Fibroblast of skin of right biceps (primary cell): ENCODE measurements at places on chromosomes 7 and 10.

DNA sequence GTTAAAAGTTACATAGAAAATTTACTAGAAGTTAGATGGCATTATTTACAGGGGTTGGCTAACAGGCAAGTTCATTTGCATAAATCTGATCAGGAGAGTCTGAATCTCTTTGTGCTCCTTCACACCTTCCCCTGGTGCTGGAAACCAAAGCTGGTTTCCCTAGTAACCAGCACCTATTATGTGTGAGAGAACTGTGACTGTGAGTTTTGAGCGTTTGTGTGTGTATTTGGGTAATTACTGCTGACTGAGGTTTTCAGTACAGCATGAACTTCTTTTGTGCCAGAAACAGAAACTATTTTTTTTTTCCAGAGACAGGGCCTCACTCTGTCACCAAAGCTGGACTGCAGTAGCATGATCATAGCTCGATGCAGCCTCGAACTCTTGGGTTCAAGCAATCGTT lies 10.3 kb upstream of the IFIT1B start:
- DNase-seq: no peak

DNA sequence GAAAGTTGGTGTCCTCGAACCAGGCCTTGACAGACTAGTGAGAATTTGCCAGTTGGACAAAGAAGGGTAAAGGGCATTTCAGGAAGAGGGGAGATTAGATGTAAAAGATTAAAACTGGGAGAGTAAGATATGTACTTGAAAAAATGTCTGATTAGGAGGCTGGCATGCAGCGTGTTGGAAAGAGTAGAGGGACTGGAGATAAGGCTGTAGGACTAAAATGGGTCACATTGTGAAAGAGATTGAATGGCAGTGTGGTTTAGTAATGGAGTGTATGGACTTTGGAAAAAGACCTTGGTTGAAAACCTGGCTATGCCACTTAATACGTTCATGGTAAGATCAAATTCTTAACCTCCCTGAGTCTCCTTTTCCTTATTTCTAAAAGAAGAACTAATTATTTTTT lies 14.1 kb downstream of the CREM start:
- no peak for DNase-seq

DNA sequence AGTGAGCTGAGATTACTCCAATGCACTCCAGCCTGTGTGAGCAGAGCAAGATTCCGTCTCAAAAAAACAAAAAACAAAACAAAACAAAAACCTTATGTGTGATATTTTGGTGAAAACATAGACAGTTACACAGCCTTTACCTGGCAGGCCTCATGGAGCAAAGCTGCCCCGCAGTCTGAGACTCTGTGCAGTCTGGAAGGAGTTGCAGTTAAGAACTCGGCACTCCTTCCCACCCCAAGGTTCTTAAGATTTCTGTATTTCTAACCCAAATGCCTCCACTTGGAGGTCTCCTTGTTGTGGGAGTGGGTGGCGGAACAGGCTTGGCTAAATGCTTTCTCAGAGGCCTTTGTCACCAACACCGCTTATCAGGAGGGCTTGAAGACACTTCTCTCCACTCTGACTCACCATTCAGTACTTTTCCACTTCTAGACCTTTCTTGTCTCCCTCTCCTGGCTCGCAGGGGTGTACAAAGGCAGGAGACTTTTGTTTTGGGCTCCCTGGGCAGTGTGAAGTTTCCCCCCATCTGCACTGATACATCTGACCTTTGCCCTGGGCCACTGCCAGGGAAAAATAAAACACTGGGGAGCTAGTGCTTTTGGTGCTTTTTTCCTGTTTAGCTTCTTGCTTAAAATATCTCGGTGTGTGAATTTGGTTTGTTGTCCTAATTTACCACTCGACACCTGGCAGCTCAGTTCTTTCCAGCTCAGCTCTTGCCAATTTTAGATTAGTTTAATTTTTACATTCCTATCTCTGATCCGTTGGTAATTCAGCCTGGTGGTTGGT lies 51.3 kb upstream of the MAGI2 start:
- DNase-seq: peak; percentile 40

DNA sequence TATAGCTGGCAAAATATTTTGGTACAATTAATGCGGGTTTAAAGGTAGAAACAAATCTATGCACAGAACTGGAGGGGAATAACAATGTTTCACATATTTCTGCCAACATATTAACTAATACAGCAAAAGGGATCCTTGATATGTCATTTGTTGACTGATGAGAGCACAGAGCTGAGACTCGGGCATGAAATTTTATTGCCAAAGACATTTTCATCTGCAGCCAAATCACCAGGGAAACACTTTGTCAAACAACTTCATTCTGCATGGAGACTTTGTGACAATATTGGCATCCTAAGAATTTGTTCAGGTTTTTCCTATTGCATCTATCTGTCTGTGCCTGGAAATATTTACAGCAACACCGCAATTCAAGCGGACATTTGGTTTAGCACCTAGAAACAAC lies 117.8 kb upstream of the C1QL3 start:
- DNase-seq: no peak

DNA sequence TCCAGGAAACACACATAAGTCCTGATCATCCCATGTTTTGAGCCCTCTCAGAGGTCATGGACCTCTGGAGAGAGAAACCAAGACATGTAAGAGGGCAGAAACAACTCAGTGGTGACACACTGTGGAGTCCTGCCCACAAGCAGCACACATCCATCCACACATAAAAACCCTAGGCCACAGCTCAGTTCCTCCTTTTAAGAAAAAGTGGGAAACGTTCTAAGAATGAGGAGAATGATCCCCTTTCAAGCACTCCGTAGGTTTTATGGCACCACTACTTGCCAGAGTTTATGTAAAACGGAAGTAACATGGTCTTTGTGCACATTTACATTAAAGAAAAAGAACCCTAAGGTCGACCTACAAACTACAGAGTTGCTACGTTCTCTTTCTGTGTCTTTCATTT lies 19.9 kb downstream of the ATAD1 start:
- DNase-seq: no peak

DNA sequence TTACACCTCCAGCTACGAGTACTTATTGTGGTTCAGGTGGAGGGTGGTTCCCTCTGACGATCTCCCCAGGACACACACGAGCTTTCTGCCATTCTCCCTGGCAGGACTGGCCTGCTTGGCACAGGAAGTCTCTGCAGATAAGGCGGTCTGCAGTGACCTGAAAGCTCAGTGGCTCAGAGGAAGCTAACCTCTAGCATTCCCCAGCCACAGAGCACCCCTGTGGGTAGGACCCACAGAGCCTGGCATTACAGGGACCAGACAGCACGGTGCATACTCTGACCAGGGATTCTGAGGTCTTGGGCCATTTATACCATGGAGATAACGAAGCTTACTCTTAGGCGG lies 1.9 kb upstream of the GPR146 start:
- no peak for DNase-seq

- no peak for DNase-seq
These were observed 912 bp upstream of the DUSP5 start for GRCh38 chr10:110496553-110497437.

DNA sequence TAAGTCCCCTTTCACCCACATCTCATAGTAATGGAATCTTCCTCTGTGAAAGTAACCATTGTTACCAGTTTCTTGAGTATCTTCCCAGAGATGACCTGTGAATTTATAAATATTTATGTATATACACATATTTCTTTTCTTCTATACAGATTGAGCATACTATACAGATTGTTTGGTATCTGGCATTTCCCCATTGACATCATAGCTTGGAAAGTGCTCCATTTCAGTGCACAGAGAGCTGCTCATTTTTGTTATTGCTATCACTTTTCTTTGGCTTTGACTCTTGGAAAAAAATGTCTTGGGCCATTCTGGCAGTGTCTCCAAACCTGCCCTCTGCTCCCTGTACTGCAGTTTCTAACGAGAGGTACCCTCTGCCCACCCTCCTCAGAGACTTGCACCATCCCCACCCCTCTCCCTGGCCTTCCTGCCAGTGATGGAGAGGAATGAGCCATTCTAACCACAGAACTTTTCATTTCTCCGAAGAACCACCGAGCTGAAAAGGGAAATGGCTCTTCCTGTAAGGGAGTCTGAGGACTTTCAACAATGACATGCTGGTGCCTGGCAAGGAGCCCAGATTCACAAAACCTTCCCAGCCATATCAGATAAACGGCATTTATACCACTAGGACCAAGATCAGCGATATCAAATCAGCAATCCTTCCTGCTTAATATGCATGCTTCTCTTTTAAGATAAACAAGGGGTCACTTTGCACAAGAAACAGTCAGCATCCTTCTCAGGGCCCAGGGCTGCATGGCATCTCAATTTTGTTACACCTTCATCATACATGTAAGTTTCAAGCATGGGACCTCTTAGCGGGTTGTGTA lies 19.7 kb upstream of the CCSER2 start:
- DNase-seq: peak; percentile 60

- peak; percentile 43 for DNase-seq
These were observed 79.4 kb upstream of the PCGF5 start for GRCh38 chr10:91140995-91141549.

DNA sequence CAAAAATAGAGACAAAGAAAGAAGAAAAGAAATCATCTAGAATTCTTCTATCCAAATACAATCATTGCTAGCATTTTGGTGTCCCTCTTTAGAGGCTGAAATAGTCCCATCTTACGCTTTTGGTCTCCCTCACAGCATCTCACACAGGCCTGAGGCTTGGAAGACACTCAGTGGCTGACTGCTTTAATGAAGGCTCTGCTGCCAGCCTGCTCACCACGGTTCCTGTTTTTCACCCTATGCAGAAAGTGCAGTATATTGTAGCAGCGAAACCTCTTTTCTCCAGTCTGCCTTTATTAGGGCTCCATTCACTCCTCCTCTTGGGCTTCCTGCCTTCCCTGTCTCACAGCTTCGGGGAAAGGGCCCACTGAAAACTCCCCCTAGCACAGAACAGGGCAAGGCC lies 102.2 kb downstream of the JCAD start:
- no peak for DNase-seq

DNA sequence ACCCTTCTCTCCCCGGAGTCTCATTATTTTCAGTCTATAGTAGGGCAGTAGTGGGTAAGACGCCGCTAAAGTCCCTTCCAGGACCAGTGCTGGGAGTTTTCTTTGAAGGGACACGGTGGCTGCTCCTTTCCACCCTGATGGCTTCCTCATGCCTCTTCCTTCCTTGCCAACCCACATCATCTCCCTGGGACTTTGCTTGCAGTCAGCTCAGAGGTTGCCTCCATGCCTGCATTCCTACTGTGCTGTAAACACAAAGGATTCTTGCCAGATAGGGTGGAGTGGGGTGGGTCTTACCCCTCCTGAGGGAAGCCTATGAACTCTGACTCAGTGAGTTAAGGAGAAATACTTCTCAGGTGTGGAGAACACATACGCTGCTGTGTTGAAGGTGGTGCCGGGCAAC lies 59.9 kb upstream of the IGFBP3 start:
- no peak for DNase-seq

GRCh38 chr10:129192344-129193128 lies 274.5 kb upstream of the MGMT start:
- peak; percentile 7 for DNase-seq

DNA sequence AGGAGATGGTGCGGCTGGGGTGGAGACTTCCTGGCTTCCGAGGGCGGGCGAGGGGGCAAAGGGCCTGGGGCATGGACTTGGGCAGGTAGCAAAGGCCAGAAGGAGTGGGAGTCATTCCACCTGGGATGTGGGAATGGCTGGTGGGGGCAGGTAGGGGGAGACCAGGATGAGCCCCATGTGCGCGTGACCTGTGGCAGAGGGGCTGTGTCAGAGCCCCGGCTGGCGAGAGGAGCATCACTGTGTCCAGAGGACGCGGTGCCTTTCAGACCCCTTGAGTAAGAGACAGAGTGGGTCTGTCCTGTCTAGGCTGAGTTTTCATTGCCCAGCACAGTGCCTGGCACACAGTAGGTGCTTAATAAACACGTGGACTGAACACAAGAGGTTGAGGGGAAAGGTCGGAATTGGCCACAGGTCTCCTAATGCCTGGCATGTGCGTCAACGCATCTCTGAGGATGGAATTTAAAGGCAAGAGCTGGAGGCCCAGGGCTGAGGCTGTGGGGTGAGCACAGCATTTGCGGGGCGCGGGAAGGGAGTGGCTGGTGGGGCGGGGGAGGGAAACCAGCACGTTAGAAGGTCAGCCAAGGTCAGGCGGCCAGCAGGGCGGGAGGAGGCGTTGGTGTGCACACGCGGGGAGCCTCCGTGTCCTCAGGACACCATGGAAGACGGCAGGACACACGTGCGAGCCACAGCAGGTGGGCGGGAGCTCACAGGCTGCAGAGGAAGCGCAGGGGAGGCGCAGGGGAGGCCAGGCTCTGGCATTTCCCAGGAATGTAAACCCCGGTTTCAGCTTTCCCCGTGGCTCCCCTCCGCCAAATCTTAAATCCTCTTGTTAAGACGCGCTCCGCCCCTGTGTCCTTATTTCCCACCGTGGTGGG lies 51.8 kb downstream of the CUX1 start:
- DNase-seq: no peak

- DNase-seq: no peak
These were observed 156.3 kb downstream of the PTPRN2 start for GRCh38 chr7:158431055-158431940.
